ENCODE measurements at places on chromosomes 1 and 21.

- no peak for DNase-seq
Measured at GRCh38 chr1:179888071-179888470, 6.0 kb downstream of the TOR1AIP1 start.

GRCh38 chr1:87508247-87508787 is 179.6 kb downstream of the LMO4 start:
- DNase-seq, result no peak

DNA sequence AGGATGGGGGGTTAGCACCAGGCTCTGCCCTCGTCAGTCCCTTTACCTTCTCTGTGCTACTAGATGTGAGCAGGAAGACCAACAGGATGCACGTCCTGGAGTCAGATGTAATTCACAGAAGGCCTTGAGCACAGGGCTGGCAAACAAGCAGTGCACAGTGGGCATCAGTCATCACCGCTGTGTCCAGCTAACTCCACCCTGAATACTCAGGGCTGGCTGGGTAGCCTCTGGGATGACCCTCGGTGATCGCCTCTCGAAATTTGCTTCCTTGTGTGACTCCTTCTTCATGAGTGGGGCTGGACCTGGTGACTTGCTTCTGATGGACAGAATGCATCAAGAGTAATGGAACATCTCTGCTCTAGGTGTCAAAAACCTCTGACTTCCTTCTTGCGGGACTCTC is 92.2 kb upstream of the TMPRSS2 start:
- no peak for DNase-seq

DNA sequence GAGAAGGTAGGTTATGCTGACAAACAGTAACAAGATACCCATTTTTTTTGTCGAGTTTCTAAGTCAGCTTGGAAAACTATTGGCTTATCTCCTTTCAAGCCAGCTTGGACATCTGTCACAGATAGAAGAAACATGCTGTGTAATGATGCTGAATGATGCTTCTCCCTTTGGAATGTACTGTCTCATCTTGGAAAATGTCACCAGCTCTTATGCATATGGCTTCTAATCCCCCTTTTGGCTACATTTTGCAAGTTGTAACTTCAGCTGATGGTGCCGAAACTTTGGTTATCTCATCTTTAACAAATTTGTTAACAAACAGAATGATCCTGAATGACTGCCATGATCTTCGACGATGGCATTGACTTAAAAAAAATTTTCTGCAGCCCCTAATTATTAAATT is 68.8 kb upstream of the ST6GALNAC3 start:
- DNase-seq, result no peak

- DNase-seq, result no peak
Measured at GRCh38 chr21:44574457-44575306, 1.2 kb downstream of the KRTAP10-4 start.

DNA sequence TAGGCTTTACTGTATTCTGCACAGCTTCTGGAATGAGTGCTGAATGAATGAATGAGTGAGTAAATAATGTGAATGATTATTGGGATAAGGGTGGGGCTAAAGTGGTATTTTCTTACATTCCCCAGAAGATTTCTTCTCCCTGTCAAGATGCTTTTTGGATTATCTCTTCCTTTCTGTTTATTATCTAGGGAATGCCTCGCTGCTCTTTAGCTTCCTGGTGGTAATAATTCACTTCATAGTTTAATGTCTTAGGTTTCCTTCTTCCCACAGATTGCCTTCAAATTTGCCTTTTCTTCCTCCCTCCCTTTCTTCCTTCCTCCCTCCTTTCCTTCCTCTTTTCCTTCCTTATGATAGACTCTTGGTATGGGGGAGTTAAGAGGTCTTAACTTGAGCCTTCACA is 24.0 kb downstream of the DDR2 start:
- DNase-seq, result no peak

DNA sequence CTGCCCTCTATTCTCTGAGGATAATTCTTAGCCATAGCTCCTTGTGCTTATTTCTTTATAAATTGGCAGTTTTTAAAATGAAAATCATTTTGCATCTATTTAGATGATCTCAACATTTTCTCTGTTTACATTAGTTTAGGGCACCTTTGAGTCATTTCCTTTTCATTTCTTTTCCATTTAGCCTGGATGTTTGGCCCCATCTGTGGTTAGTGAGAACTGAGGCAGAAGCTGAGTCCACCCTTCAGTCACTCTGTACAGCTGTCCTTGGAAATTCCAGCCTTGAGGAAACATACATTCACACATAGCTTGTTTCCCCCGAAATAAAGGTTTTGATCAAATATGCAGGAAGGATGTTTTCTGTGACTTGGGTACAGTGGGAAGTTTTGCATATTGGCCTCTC is 123.7 kb downstream of the NTNG1 start:
- no peak for DNase-seq

DNA sequence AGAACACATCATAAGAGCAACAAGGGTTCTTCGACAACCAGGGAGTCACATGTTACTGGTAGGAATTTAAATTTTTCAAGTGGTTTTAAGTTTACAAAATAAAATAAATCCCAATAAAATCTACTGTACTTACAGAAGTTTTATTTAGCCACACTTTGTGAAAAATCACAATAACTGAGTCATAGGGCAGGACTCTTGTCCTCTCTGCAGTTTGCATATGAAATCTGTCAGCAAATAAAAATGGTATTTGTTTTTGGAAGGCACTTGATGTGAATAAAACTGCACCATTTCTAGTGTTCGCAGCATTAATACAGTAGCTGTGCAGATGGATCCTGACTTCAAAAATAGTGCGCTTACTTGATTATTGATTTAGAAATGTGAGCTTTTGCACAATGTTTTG is 150.4 kb downstream of the LBR start:
- DNase-seq, result no peak

DNA sequence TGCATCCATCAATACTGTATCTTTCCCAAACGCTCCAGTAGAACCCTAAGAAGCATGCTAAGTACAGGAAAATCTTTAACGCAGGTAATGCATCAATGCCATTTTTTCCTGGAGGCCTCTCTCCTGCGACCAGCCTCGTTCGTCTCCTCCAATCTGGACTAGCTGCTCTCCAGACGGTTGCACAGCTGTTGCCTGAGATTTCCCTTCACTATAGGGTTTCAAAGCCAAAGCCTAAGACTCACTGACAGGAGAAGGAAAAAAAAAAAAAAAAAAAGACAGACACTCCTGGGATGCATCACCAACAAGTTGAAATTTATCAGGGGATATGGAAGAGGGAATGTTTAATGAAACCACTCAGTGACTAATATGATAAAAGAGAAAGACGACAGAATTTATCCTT is 93.0 kb downstream of the APP start:
- DNase-seq, result no peak

DNA sequence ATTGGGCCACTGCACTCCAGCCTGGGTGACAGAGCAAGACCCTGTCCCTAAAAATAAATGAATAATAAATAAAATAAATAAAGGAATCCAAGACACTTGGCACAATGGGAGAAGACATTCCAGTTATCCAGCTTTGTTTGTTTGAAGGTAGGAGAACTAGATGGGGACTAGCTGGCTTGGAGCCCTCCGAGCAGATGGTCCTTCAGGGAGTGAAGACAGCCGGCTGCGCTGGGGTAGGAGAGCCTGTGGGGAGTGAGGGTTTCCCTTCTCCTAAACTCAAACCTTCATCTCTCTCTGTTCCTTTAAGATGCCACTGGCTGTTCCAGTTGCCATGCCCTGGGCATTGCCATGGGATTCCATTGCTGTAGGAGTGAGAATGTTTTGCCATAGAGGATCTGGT is 120.6 kb downstream of the NAV1 start:
- DNase-seq, result no peak

DNA sequence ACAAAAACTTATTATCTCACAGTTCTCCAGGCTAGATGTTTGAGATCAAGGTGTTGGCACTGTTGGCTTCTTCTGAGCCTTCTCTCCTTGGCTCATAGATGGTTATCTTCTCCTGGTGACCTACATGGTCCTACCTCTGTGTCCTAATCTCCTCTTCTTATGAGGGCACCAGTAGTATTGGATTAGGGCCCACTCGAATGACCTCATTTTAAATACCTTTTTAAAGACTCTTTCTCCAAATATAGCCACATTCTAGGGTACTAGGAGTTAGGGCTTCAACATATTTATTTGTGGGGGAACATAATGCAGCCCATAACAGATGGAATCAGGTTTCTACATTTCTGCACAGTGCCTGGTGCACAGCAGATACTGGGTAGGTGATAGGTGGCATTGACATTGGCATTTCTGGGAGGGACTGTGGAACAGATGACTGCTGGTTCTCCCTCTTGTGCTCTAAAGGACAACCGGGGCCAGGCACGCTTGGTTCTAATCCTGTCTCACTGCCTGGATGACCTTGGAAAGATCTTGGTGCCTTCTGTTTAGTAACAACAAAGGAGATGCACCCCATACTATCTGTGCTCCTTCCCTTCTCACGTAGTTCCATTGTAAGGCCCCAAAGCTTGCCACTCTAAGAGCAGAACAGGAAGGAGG is 140.3 kb downstream of the PLPP3 start:
- DNase-seq, result no peak

DNA sequence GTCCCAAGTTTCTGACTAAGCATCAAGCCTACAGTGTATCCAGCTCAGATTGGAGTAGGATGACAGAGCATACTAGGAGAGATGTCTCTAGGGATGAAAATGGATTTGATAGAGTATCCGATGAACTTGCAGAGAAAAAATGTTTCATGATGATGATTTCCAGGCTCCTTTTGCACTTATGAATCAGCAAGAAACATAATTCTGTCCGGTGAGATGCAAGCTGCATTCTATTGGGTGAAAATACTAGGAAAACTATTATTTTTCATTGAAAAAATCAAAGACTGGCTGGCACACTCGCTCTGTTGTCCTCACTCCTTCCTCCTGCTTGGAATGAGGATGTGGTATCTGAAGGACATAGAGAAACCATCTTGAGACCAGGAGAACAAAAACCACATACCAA is 35.4 kb upstream of the RAB3GAP2 start:
- DNase-seq, result no peak

- DNase-seq, result no peak
Measured at GRCh38 chr1:48285525-48285924, 63.0 kb downstream of the SLC5A9 start.

- DNase-seq, result no peak
Measured at GRCh38 chr1:232635778-232636356, 5.9 kb upstream of the SIPA1L2 start.

DNA sequence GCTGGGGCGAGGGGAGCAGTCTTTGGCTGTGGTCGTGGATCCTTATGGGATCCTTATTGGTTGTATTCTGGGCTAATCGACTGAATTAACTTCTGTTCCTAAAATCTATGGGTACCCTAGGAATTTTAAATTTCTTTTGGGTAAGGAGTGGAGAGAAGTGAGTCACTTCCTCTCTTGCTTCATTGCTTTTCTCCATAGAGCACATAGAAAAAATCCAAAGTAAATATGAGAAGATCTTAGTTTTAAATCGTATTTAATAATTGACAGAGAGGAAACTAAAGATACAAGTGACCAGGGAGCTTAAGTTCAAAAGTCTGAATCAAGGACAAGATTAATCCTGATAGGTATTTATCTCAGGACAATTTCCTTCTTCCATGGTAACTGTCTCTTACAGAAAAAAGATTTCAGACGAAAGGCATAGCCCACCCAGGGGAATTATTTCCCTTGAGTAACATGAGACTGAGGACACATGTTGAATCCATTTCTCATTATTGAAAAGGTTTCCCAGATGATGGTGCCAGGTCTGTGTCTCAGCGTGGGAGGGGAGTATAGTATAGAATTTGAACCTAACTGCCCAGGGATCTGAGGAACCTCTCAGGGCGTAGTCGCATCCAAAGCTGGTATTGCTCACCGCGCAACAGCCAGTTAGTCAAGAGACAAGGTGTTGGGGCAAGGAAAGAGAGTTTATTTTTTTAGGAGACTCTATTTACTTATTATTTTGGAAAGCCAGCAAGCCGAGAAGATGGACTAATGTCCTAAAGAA is 28.7 kb upstream of the FASLG start:
- DNase-seq, result no peak

DNA sequence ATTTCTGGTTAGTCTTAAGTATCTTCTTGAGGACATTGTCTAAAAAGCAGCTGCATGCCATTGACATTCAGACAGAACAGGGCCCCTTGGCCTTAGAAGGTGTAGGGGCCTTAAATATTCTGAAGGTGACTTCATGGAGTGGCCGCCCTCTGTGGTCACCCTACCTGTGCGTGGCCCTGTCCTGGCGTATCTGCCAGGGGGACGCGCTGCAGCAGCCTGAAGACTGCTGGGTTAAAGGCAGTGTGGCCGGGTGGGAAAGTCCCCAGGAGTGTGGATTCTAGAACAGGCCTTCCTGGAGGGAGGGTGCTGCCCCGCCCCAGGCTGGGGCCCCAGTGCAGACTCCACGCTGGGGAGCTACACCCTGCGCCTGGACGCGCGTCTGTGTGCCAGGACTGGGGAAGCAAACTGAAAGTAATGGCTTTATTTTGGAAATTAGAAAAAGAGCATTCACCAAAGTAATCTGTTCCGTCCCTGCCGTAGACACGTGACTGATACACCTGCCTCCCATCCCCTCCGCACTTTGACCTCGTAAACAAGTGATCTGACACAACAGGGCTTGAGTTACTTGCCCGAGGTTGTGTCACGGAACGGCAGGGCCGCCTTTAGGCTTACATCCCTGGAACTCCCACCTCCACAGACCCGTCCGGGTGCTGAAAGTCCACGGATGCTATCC is 1.8 kb downstream of the AGPAT3 start:
- no peak for DNase-seq

DNA sequence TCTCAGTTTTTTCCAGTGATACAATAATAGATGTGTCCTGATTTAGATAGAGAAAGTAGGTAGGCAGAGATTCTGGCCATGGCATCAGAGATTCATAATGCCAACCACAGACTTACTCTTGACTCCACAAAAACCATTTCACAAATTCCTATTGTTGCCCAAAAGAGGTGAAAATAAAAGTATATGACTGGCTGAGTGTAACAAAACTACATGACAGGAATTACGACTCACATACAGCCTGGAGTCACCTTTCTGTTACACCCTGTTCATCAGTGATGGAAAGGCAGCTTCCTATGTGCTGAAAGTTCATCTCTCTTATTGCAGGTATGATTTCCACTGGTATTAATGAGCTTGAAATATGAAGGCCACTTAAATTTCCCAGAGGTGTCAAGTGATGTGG is 72.3 kb downstream of the MPZL1 start:
- no peak for DNase-seq

DNA sequence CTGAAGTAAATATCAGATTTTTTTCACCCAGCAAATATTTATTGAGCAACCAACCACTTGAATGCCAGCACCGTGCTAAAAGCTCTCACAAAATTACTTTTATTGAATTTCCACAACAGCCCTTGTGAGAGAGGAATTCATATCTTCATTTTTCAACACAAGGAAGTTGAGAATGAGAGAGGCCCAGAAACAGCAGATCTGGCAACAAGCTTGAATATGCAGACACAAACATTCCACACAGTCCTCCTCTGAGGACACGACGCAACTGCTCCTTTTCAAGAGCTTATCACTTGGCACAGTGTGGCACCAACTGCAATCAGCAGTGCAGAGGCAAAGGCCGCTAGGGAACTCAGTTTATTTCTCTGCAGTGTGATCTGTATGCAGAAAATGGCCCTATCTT is 32.2 kb upstream of the IFNAR2 start:
- no peak for DNase-seq

DNA sequence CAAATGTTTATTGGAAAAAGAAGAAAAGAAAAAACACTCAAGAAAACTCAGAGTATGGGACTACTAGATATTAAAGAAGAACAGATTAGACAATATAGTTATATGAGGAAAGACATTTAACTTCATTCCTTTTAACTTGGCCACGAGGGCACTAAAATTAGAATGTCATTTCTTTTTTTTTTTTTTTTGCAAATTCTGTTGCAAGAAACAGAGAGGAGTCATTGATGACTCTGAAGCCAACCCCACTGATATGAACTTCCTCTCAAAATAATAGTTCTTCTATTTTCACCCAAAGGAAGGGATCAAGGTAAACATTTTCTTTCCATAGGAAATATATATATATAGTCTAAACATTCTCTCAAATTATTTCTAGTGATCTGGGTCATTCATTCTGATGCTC is 24.6 kb upstream of the PEX19 start:
- no peak for DNase-seq

Measured in stimulated activated CD8-positive, alpha-beta memory T cell treated with anti-CD3 and anti-CD28 coated beads, Interleukin-15, amount 100 ng/mL, for 24 hours (primary cell).